NCI-H1417 treated with DMSO at 0.1 percent for 48 hours (cell line): ENCODE measurements at places on chromosomes 11 and 22.

DNA sequence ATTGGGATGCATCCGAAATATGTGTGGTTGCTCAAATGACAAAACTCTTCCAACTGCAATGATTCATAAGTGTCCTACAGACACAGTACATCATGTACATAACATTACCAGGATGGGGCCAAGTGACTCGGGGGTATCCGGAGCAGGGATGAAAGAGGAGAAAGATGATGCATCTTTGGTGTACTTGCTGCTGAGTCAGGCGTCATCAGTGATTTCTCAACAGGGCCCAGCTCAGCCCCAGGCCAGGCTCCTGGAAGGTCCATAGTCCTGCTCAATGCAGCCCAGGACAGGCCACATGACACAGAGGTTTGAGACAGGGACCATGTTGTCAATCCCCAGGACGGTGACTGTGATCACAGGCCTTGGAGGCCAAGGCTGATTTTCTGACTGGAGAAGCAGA lies 59.3 kb downstream of the GGTLC2 start:
- DNase-seq: no peak

DNA sequence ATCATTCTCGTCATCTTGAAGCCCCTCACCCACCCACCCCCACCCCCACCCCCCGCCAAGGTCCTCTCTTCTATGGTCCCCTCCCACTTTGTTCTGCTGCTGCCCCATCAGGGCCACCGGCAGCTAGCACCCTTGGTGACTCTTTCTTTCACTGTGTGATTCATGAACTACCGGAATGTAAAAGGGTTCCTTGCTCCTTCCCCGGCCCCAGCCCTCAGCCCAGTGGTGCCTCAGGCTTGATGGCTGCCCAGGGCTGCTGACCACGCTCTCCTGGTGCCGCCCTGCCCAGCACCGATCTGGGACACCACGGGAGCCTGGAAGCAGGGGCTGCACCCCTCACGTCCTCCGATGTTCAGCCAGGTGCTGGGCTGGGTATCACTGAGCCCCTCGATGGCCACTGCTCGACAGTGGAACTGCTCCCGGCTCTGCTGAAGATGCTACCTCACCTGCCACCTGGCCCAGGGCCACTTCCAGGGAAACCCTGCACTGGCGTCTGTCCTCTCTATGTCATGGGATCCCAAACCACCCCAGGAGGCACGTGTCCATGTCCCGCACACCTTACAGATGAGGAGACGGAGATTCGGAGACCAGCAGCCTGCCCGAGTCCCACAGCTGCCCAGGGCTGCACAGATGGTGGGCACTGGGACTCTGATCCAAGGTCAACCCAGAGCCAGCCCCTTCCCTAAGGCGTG lies 39.7 kb downstream of the IGLL5 start:
- DNase-seq: no peak

DNA sequence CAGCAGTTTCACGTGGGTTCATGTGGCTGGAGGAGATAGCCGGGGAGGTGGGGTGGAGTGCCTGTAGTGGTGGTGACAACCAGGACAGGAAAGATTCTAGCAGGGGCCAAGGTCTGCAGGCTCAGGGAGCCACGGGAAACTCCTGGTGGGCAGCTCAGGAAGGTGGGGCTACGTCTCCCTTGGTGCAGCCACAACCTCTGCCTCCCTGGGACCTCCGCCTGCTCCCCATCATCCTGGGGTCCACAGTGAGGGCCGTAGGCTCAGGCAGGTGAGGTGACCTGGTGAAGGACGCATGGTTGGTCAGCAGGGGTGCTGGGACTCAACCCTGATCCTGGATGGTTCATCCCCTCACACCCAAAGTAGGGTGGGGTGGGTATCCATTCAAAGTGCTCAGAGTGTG lies 524.1 kb downstream of the TBC1D22A start:
- no peak for DNase-seq

DNA sequence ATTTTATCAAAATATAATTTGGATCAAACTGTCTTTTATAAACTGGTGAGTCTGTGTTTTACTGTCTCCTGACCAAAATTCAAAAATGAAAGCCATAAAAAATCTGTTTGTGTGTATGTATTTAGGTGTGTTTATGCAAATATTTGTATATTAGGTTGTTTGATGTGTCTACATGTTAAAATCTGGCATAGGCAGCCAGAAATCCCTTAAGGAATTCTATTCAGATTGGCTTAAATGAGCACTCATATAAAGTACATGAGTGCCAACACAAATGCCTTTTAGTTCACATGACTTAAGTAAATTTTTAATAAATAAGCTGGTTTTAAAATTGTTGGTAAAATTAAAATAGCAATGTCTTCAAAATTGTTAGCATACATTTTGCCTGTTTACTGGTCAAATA lies 133.3 kb upstream of the GUCY1A2 start:
- DNase-seq: no peak

GRCh38 chr11:119460582-119460981 lies 37.6 kb upstream of the THY1 start:
- DNase-seq: no peak

DNA sequence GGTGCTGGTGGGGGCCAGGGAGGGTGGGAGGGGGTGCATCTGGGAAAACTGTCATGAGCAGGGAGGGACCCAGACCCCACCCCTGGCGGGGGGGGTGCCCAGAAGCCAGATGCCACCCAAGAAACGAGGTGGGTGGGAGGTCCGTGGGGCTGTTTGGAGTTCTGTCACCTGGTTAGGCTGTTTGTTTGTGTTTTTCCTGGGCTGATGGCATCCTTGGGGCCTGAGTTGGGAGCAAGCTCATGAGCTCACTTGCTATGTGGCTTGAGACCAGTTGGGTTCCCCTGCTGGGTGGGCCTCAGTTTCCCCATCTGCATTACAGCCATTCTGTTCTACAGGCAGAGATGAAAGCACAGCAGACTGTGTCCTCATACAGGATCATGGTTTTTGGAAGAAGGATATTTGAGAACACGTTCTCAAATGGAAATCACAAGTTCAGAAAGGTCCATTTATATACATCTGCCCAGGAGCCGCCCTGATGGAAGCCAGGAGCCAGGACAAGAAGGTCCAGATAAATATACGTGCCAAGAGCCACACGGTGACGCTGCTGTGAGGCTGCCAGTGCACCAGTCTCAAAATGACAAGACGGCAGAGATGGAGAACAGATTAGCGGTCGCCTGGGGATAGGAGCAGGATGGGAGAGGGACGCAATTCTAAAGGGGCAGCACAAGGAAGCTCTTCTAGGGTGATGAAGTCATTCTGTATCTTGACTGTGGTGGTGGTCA lies 312.9 kb downstream of the MN1 start:
- no peak for DNase-seq

DNA sequence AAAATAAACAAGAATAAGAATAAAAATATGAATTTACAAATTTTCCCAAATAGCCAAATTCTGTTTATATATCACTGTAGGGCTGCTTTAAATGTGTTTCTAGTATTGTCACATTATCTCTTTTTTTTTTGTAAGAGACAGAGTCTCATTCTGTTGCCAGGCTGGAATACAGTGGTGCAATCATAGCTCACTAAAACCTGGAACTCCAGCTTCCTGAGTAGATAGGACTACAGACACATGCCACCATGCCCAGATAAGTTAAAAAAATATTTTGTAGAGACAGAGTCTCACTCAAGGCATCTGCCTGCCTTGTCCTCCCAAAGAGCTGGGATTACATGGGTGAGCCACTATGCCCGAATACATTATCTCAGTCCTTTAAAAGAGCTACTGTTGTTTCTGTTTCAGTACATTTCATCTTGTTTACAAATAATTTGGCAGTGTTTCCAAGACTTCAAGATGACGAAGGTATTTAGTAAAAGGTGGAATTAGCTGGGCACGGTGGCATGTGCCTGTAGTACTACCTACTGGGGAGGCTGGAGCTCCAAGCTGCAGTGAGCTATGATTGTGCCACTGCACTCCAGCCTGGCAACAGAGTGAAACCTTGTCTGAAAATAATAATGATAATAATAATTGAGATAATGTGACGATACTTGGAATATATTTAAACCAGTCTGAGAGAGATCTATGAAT lies 6.0 kb downstream of the FOLH1 start:
- DNase-seq: no peak

DNA sequence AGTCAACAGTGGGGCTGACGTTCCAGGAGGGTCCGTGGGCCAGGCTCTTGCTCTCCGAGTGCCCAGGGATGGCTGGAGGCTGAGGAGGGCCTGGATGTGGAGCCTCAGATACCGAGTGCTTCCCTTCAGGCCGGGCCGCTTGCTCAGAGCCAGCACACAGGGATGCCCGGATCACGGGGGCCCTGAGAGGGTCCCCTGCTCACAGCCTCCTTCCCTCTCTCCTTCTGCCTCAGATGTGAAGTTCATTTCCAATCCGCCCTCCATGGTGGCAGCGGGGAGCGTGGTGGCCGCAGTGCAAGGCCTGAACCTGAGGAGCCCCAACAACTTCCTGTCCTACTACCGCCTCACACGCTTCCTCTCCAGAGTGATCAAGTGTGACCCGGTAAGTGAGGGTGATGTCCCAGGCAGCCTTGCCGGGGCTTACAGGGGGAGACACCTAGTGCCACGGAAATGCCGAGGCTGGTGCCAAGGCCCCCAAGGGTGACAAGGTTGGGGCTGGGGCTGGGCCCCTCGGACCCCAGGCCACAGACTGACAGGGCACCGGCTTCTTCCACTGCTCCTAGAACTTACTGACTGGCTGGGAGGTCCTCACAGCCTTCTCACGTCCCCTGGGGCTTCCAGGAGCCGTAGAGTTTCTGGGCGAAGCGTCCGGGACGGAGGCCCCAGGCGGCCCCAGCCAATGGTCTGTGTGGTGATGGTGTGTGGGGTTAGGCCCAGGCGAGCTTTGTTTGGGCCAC lies 7.0 kb downstream of the CCND1 start:
- no peak for DNase-seq

GRCh38 chr11:64023712-64024710 lies 11.7 kb upstream of the FLRT1 start:
- DNase-seq: no peak

DNA sequence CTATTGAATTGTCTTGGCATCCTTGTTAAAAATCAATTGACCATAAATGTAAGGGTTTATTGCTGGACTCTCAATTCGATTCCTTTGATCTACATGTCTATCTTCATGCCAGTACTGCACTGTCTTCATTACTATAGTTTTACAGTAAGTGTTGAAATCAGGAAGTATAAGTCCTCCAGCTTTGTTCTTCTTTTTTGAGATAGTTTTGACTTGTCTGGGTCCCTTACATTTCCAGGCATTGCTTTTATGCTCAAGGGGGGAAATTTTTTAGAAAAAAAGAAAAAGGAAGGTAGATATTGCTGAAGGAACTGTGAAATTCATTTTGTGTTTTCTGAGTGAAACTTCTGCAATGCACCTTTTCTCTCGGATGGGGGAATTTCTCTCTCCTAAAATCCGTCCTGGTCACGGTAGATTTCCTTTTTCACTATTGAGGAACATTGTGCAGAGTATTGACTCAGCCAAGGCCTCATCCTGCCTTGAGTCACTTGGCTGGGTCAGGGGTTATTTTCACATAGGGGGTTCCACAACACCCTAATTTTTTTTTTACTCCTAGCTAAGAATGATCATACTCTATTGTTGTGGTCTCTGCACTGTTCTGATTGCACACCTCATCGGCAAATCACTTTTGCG lies 2.8 kb upstream of the ACER3 start:
- no peak for DNase-seq

DNA sequence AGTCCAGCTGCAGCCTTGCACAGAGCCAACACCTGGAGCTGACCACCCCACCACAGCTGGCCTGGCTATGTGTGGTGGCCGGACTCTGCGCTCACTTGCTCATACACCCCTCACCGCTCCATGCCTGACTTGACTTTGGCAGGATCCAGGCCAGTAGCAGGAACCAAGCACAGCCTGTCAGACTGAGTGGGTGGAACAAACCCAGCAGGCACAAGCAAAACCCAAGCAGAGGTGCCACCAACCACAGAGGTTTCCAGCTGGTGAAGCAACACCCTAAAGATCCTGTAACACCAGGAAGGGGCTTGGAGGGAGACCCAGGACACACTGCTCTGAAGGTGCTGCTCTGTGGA lies 44.9 kb upstream of the WNT11 start:
- DNase-seq: no peak

DNA sequence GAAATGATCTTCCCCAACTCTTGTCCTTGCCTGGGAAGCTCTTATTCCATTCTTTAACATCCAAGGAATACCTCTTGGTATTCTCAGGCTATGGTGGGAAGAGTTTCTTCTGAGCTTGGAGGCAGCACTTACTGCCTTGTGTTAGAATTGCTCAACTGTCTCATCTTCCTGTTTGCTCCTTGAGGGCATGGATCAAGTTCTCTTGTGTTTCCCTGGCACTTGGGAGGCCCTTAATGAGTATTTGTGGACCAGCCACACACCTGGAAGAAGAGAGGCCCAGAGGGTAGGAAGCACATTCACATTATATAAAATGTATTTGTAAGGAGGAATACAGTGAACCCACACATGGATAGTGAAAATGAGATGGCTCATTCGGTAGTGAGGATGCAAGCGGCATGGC lies 3.4 kb upstream of the SORL1-AS1 start:
- no peak for DNase-seq

DNA sequence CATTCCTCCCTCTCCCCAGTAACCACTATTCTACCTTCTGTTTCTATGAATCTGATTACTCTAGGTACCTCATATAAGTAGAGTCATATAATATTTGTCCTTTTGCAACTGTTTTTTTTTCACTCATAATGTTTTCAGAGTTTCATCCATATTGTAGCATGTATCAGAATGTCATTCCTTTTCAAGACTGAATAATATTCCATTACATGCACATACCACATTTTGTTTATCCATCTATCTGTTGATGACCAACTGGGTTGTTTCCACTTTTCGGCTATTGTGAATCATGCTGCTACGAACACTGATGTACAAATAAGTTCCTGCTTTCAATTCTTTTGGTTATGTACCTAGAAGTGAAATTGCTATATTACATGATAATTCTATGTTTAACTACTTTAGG lies 40.7 kb downstream of the MRE11 start:
- no peak for DNase-seq

DNA sequence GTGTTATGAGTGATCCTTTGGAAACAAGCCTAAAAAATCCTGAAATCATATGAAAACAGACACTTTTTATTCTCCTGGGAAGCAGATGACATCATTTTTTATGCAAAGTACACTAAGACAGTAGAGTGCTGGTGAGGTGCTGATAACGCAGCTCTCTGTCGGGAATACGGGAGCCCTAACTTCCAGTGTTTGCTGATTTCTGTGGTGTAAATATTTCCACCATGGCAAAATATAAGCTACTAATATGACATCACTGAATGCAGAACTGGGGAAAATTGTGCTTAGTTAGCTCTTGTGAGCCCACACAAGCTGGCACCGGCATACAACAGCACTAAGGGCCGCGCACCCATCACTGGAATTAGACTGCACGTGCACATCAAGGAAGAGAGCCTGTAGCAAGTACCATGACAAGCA lies 82.6 kb downstream of the FAM76B start:
- DNase-seq: no peak

DNA sequence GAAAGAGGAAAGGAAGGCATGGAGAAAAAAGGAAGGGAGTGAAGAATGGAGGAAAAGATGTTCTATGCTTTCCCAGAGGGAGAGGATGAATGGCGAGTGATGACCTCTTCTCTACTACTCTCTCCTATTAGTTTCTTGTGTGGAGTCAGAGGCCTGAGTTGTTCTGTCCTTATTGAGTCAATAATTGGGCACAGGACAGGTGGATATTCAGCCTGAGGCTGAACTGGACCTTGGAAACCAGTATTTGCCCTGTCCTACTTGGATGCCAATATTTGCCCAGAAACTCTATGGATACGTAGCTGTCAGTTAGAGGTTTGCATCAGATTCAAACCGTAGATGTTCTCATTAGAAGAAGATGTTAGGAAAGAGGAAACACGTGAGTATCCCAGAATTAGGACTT lies 17.6 kb upstream of the SWAP70 start:
- DNase-seq: no peak
